ENCODE measurements at places on chromosomes 3 and 15. TPM values are rescaled to one million over a fixed set of nuclear protein-coding genes. Genes with fewer than 3 reads are reported as not detected.

- no peaks in the 10 kb centered on the region for H3K27me3 ChIP-seq
- no peak overlapping the region for H3K27ac ChIP-seq
- H3K4me3 ChIP-seq = no peak overlapping the region
- DNase-seq = no peak
These were observed 6.9 kb downstream of the NIPA2 start for GRCh38 chr15:22845289-22845900.

DNA sequence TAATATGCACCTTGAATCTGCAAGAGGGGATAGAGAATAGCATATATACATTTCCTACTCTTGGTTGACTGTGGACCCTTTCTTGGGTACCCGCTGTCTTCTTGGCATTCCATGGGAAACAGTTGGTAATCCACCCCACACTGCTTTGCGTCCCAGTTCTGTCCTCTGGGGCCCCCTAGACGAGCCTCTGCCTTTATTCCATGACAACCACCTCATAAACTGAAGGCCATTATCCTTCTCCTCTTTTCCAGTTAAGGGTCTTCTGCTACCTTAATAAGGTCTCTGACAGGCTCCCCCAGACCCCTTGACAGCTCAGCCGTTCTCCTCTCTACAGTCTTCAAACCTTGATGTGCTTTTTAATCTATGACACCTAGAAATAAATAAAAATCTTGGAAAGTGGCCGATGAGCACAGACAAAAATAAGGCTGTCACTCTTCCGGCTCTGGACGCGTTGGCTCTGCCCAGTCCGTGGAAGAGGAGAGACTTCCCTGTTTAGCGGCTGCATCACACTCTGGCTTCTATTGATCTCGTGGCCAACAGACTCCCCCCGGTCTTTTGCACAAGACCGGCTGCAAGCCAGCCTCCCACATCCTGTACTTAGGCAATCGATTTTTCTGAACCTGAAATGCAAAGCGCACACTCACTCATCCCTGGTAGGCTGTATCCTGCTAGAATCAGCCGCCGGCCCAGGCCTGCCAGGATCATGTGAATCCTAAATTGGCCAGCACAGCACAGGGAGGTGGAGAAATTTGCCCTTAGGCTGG is 251.0 kb upstream of the TLE3 start:
- H3K4me1 ChIP-seq = no peaks in the 10 kb centered on the region
- H3K4me3 ChIP-seq = no peak overlapping the region
- no peaks in the 10 kb centered on the region for H3K36me3 ChIP-seq
- H3K27me3 ChIP-seq = no peaks in the 10 kb centered on the region
- DNase-seq = no peak

GRCh38 chr3:118116991-118117390 is 917.7 kb downstream of the IGSF11 start:
- no peak overlapping the region for H3K4me3 ChIP-seq
- no peak overlapping the region for H3K27ac ChIP-seq
- H3K4me1 ChIP-seq = no peaks in the 10 kb centered on the region

- peaks cover 11% of the 10 kb centered on the region for H3K4me1 ChIP-seq
- no peaks in the 10 kb centered on the region for H3K27me3 ChIP-seq
- H3K36me3 ChIP-seq = no peaks in the 10 kb centered on the region
- DNase-seq = no peak
- H3K27ac ChIP-seq = no peak overlapping the region
These were observed 828 bp upstream of the VWA5B2 start for GRCh38 chr3:184228376-184229137.

DNA sequence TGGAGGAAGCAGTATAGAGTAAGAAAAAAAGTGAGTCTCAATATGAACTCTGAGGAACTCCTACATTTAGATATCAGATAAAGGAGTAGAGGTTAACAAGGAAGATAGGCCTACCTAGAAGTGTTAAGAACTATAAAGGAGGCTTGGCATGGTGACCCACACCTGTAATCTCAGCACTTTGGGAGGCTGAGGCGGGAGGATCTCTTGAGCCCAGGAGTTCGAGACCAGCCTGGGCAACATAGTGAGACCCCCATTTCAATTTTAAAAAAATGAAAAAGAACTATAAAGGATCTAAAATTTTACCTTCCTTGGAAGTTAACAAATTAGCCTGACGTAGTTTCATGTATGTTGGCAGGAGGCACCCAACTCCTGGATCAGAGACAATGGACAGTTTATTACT is 14.5 kb downstream of the IREB2 start:
- no peak for DNase-seq
- H3K27ac ChIP-seq = no peak overlapping the region
- H3K27me3 ChIP-seq = no peaks in the 10 kb centered on the region
- H3K36me3 ChIP-seq = no peaks in the 10 kb centered on the region

- no peak for DNase-seq
- peak overlapping the region; percentile 25 for H3K27ac ChIP-seq
- no peaks in the 10 kb centered on the region for H3K36me3 ChIP-seq
- peaks cover 3% of the 10 kb centered on the region for H3K4me1 ChIP-seq
These were observed 1.2 kb downstream of the IL20RB start for GRCh38 chr3:136958939-136959338.

DNA sequence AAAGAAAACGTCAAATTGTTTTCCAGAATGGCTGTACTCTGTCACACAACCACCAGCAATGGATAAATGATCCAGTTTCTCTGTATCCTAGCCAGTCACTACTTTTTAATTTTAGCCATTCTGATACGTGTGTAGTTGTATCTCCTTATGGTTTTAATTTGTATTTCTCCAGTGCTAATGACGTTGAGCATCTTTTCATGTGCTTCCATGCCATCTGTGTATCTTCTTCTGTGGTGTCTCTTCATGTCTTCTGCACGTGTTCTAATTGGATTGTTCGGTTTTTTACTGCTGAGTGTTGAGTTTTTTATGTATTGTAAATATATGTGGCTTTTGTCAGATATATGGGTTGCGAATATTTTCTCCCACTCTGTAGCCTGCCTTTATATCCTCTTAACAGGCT is 81.9 kb downstream of the SUMF1 start:
- H3K4me1 ChIP-seq = no peaks in the 10 kb centered on the region
- no peaks in the 10 kb centered on the region for H3K27me3 ChIP-seq
- H3K36me3 ChIP-seq = no peaks in the 10 kb centered on the region
- H3K27ac ChIP-seq = no peak overlapping the region
- no peak for DNase-seq

- no peaks in the 10 kb centered on the region for H3K4me1 ChIP-seq
- no peak overlapping the region for H3K27ac ChIP-seq
- no peaks in the 10 kb centered on the region for H3K36me3 ChIP-seq
These were observed 458.1 kb downstream of the DIPK2A start for GRCh38 chr3:144429719-144430121.

DNA sequence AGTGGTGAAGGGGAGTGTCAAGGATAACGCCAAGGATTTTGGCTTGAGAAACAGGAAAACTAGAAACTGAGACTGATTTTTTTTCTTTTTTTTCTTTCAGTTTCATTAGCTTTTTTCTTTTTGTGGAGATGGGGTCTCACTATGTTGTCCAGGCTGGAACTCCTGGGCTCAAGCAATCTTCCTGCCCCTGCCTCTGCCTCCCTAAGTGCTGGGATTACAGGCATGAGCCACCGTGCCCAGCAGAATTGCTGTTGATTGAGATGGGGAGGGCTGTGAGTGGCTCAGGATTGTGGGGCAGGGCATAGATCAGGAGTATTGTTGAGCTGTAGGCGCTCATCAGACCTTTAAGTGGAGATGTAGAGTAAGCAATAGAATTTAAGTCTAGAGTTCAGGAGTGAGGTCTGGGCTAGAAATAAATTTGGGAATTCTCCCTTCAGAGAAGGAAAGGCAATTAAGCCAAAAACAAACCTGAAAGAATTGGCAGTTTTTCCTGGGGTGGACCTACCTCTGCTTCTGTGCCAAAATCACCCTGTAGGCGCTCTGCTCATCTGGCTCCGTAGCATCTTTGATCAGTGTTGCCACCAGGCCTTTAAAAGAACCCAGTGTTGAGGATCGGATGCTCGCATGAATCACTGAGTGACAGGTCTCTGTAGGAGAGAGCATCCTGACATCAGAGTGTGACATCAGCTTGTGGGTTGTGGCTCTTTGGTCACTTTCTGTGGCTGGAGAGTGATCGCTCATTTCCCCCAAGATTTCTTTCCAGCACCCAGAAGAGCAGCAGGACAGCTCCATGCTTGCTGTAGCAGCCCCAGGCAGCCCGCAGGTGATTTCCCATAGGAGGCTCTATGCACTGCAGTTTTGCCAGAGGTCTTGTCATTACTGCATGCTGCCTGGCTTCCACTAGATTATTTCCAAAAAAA is 15.8 kb downstream of the ABHD17C start:
- H3K4me3 ChIP-seq = no peak overlapping the region
- DNase-seq = no peak
- no peaks in the 10 kb centered on the region for H3K27me3 ChIP-seq
- no peak overlapping the region for H3K27ac ChIP-seq

DNA sequence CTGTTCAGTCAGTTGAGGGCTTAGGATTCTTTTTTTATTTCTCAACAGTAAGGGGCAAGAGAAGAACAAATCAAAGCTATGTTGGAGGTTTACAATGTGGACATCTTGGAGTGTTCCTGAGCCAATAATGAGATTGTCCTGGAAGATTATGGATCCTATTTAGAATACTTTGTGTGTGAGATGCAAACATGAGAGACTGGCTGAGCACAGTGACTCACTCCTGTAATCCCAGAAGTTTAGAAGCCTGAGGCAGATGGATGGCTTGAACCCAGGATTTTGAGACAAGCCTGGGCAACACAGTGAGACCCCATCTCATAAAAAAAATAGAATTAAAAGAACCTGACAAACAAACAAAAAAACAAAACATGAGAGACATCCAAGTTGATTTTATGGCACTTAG is 351.6 kb downstream of the GAP43 start:
- H3K27me3 ChIP-seq = no peaks in the 10 kb centered on the region
- no peaks in the 10 kb centered on the region for H3K36me3 ChIP-seq
- no peak overlapping the region for H3K4me3 ChIP-seq
- no peak for DNase-seq
- no peaks in the 10 kb centered on the region for H3K4me1 ChIP-seq
- H3K27ac ChIP-seq = no peak overlapping the region

DNA sequence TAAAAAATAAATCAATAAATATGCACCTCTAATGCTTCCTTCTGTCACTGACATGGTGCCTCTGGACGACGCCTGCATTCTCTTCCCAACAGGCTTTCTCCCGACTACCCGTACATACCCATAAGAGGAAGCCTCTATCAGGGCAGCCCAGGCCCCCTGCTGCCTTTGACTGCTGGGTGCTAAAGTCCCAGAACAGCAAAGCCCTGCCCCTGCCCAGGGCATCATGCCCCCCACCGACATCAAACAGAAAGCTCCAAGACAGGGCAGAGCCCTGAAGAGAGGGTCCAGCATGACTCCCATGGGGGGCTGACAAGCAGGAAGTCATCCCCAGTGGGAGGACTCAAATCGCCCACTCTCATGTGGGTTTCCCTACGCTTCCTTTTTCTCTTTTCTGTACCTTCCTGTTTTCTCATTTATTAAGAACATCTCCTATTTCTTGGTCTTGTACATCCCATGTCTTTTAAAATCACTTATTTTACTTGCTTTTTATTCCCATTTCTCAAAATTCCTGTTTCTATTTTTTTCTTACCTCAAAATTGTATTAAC is 23.4 kb downstream of the XPC start:
- H3K36me3 ChIP-seq = peaks cover 93% of the 10 kb centered on the region
- no peaks in the 10 kb centered on the region for H3K27me3 ChIP-seq
- no peak overlapping the region for H3K4me3 ChIP-seq
- H3K4me1 ChIP-seq = no peaks in the 10 kb centered on the region
- H3K27ac ChIP-seq = no peak overlapping the region
- no peak for DNase-seq

- H3K4me1 ChIP-seq = no peaks in the 10 kb centered on the region
- no peaks in the 10 kb centered on the region for H3K36me3 ChIP-seq
- no peak overlapping the region for H3K4me3 ChIP-seq
These were observed 925.7 kb downstream of the EPHA3 start for GRCh38 chr3:90032980-90033641.

GRCh38 chr15:40937762-40938535 is 8.8 kb downstream of the DLL4 start:
- H3K4me1 ChIP-seq = peaks cover 22% of the 10 kb centered on the region
- DNase-seq = no peak
- H3K4me3 ChIP-seq = no peak overlapping the region

MYH15 gene
- total RNA-seq = not detected

CHST2 gene
- 19.7 TPM for total RNA-seq

CHRM5 gene
- 0.98 TPM for total RNA-seq

IFT122 gene
- total RNA-seq = 36.6 TPM
